ENCODE measurements at places on chromosomes 1 and 21.

DNA sequence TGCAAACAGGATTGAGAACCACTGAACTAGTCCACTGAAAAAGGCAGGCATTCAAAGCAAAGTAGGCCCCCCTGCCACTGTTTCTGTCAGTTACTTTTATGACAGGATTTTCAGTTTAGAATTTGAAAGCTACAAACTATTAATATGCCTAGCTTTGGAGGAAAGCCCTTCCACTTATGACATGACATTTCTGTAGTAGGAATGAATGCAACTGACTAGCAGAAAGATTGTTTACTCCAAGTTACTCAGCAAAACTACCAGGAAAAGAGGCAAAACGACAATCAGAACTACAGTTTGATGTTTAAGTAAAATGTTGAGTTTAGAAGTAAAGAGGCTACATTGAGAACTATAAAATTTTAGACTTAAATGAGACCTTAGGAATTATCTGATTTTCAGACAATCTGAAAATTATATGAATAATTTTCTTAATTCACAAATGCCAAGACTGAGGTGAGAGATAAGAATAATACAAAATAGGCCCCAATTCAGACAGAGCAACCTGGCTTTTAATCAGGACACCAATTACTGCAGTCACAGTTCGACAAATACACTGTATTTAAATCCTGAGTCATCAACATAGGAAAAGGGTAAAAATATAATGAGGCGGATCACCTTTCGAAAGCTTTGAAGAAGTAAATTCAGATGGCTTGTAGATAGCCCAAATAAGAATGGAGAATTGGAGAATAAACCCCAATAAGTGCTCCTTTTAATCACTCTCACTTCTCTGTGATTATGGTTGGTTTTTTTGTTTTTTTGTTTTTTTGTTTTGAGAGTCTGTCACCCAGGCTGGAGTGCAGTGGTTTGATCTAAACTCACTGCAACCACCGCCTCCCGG, 2.2 kb downstream of the PRKAB2 start:
- DNase-seq, result no peak

GRCh38 chr1:94922761-94923331, 4.1 kb downstream of the CNN3 start:
- peak; percentile 86 for DNase-seq

DNA sequence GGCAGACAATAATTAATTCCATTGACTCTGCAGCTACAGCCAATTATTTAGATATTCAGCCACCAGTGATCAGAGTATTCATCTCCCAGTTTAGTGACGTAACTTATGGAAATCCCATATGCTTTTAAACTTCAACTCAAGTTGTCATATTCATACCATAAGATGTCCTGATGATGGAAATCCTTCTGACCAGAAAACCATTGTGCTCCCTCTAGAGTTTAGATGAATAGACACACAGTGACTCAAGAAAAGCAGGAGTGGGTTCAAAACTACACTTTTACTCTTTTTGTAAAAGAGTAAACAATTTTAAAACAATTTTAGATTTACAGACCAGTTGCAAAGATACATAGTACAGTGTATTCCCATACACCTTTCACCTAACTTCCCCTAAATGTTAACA, 463.7 kb downstream of the KCNT2 start:
- DNase-seq, result no peak

- DNase-seq, result peak; percentile 80
These were observed 7.4 kb downstream of the SEMA4A start for GRCh38 chr1:156160743-156161171.

- DNase-seq, result no peak
These were observed 16.7 kb downstream of the HSD11B1 start for GRCh38 chr1:209721323-209721722.

- DNase-seq, result peak; percentile 96
These were observed 54.3 kb upstream of the TARBP1 start for GRCh38 chr1:234533034-234533891.

DNA sequence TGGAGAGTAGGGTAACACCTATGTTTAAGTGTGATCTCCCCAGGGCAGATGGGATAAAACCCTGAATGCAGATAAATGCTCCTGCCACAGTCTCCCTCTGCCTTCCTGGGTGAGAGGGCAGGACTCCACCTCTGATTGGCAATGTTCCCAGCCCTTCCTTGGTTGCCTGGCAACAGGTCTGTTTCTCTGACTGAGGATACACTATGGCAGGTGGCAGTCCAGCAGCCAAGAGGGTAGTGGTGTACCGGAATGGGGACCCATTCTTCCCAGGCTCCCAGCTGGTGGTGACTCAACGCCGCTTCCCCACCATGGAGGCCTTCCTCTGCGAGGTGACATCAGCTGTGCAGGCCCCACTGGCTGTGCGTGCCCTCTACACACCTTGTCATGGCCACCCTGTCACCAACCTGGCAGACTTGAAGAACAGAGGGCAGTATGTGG, at the start of gene DCDC2B:
DCDC2B (plus strand) TSS at position 199 of the 438 bp plus-strand sequence; CDS start at position 204, 5 bp downstream.
- no peak for DNase-seq

GRCh38 chr1:170674986-170675385, 11.1 kb downstream of the PRRX1 start:
- DNase-seq, result no peak

- DNase-seq, result peak; percentile 55
These were observed 4.5 kb downstream of the PLA2G2A start for GRCh38 chr1:19974822-19975416.

GRCh38 chr1:61640531-61641530, 84.1 kb downstream of the TM2D1 start:
- DNase-seq, result no peak

GRCh38 chr1:35594005-35594760, 21.1 kb downstream of the TFAP2E start:
- no peak for DNase-seq

DNA sequence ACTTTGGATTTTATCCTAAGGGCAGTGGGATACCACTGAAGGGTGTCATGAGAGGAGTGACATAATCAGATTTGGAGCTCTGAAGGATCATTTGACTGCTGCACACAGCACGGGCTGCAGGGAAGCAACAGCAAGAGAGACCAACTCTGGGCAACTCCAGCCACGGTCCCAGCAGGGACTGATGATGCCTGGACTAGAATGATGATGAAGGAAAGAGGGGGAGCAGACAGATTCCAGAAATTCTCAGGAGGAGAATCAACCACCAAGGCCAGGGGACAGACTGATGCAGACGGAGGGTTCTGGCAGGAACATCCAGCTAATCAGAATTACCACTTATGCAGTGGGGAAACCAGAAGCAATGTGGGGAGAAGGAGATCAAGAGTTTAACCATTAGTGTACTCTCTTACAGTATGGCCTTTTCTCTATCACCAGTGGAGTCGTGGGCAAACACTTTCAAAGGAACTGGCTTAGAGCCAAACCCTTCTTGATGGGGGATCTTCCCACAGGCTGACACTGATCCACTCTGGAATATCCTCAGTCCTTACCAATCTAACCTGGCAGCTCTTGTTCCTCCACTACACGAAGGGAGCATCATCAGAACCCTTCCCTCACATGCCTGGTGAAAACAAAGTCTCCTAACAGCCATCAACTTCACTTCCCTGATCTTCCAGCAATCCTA, 3.3 kb downstream of the URB1 start:
- peak; percentile 84 for DNase-seq

- DNase-seq, result peak; percentile 82
These were observed 157.2 kb upstream of the COL11A1 start for GRCh38 chr1:103265551-103265950.
